Epithelial cell of alveolus of lung (primary cell): ENCODE measurements at places on chromosomes 16 and 17. TPM values are rescaled to one million over a fixed set of nuclear protein-coding genes. Genes with fewer than 3 reads are reported as not detected.

Gene SKA2
- 27.8 and 50.7 TPM in 2 replicates for total RNA-seq

Gene FLOT2
- total RNA-seq, result 56.8 and 60.4 TPM in 2 replicates

Gene CES1
- 4.7 and 7.8 TPM in 2 replicates for total RNA-seq

Gene ATP6V0A1
- 29.3 and 37.4 TPM in 2 replicates for total RNA-seq

Gene TNFRSF17
- not detected in 2 replicates for total RNA-seq

Gene THRA
- total RNA-seq, result 17.8 and 48.1 TPM in 2 replicates

Gene CCL14
- total RNA-seq, result not detected in 2 replicates

Gene HLF
- 0.16 TPM in 1 of 2 replicates, not detected in the other for total RNA-seq

Gene GPRC5C
- total RNA-seq, result 6.7 and 11.2 TPM in 2 replicates

Gene GPR139
- not detected in 2 replicates for total RNA-seq

Gene TAOK1
- 28.3 and 54.4 TPM in 2 replicates for total RNA-seq

Gene RPL23
- 1,457 and 2,542 TPM in 2 replicates for total RNA-seq

Gene TRPV2
- total RNA-seq, result 16.9 and 115 TPM in 2 replicates

Gene CCDC40
- total RNA-seq, result 0.91 and 2.8 TPM in 2 replicates

Gene RNF40
- 49.6 and 90.0 TPM in 2 replicates for total RNA-seq

Gene CTRB2
- not detected in 2 replicates for total RNA-seq

Gene ZNF750
- total RNA-seq, result not detected in 2 replicates

Gene EVI2B
- total RNA-seq, result 0.16 and 0.52 TPM in 2 replicates

Gene SLC22A31
- 11.1 TPM in 1 of 2 replicates, not detected in the other for total RNA-seq

Gene ITGAD
- total RNA-seq, result not detected in 2 replicates

Gene HOXB1
- total RNA-seq, result not detected in 2 replicates

Gene ANKRD40CL
- not detected in 2 replicates for total RNA-seq

Gene SCARF1
- total RNA-seq, result 2.2 and 3.4 TPM in 2 replicates

Gene GAS2L2
- not detected in 2 replicates for total RNA-seq

Gene SLC52A1
- not detected in 2 replicates for total RNA-seq

Gene PLA2G10
- total RNA-seq, result not detected in 2 replicates

Gene SLC6A2
- not detected in 2 replicates for total RNA-seq

Gene KRT15
- total RNA-seq, result 0.96 and 2.7 TPM in 2 replicates

Gene METTL22
- total RNA-seq, result 28.7 and 33.0 TPM in 2 replicates
